NCI-H1105 treated with DMSO at 0.1 percent for 48 hours (cell line): ENCODE measurements at places on chromosomes 7 and 10.

GRCh38 chr10:62050346-62050892 is 148.9 kb downstream of the ARID5B start:
- DNase-seq = no peak

DNA sequence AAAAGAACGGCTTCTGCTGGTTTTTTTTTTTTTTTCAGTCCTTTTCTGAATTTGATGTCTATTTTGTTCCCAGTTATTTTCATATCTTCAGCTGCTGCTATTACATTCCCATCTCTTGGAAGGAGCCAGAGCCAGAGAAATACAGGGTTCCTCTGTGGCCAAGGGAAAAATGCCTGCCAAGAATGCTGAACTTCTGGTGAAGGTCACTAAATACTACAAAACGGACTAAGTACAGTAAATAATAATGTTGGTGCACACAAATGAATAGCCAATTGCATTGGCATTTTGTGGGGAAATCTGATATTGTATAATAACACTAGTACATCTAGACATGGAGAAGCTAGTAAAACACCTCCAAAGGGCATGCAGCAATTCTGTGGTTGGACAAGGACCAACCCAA is 56.3 kb upstream of the ZEB1 start:
- DNase-seq = no peak

GRCh38 chr7:5484921-5485320 is 61.3 kb upstream of the TNRC18 start:
- DNase-seq = peak; percentile 24

GRCh38 chr7:66627151-66627681 is 1.5 kb upstream of the KCTD7 start:
- DNase-seq = no peak

DNA sequence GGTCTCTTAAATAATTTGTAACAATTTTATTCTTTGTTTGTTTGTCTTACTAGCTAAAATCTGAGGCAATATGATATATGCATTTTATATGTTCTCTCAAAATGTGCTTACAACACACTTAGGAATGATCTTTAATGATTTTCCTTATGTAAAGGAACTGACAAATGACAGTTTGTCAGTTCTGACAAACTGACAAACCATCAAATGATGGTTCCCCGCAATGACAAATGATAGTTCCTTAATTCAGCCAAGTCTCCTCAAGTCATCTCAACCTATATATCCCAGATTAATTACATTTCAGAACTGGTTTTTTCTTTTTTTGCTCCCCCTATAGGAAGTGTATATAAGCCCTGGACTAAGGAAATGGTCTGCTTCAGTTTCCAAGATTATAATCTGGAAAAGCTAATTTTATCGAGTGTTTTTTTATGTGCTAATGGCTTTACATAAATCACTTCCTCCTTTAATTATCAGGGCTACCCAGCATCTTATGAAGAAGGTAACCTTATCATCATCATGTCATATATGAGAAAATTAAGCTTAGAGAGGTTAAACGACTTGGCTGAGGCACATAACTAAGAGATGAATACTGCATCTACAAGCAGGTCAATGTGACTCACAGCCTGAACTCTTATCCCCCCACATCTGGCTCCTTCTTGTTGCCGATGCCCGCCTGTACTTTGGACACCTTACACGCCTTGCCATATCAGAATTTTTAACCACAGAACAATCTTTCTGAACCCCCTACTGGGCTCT is 75.1 kb downstream of the RELN start:
- DNase-seq = no peak

DNA sequence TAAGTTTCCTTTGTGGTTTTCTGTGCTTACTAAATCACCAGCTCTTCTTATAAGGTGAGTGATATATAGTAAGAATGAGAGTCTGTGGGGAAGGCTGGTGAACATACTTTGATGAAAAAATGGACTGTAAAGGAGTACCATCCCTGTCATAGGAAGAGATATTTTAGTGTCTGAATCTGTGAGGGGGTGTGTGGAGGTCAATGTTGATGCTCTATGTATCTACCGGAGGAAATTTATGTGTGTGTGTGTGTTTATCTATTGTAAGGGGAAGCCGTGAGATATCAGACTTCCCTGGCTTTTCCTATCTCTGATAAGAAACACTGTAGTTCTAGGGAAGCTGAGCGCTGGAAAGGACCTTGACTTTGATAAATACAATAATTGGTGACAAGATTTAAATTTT is 179.0 kb downstream of the PCDH15 start:
- DNase-seq = no peak

DNA sequence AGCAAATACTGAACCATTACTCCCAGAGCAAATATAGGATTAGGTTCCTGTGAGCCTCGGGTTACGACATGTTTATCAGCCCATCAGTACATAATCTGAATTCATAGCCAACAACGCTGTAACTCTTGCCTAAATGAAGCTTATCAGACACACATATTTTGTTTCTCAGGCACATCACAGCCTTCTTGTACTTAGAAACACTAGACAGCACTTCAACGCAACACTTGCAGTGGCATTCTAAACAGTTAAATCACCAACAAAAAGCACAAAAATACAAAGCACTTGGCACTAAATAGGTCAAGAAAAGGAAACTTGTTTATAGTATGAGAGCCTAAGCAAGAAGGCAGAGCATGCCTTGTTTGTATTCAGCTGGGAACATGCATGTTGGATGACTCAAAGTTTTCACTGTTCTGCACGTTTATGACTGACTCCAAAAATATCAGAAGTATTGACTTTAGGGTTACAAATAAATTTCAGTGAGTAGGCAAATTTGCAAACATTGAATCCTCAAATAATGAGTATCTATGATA is 75.0 kb downstream of the VPS50 start:
- DNase-seq = no peak

GRCh38 chr10:113047963-113048781 is 98.1 kb downstream of the TCF7L2 start:
- peak; percentile 57 for DNase-seq

GRCh38 chr7:148914208-148914777 is 30.2 kb upstream of the EZH2 start:
- no peak for DNase-seq

GRCh38 chr10:24209946-24210491 is 1.1 kb downstream of the KIAA1217 start:
- DNase-seq = no peak

- DNase-seq = no peak
Observed at GRCh38 chr7:1950066-1950451, 280.0 kb downstream of the ELFN1 start.

GRCh38 chr7:142860968-142861367 is 6.1 kb downstream of the EPHB6 start:
- DNase-seq = no peak

- no peak for DNase-seq
Observed at GRCh38 chr10:133397938-133398337, 4.0 kb downstream of the MTG1 start.

DNA sequence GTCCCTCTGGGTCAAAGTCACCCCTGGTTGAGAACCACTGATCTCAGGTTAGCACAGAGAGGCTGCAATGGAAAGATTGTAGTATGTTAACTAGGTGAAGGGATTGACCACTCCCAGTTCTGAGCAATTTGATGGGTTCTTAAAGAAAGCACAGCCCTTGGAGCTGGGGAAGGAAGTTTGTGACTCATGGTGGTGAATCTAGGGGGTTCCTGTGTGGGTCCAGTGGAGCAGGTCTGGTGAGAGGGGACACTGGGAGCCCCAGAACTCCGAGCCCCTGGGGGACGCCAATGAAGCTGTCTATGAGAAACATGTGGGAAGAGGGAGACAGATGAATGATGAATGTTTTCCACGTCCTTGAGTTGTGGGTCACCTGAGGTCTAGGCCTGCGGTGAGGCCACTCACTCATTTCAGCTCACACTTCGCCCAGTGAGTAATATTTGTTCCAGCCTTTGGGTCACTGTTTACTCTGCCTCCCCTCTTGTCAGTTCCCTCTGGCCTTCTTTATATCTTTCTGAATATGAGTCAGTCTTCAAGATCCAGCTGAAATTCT is 341.9 kb downstream of the LRMDA start:
- DNase-seq = no peak

DNA sequence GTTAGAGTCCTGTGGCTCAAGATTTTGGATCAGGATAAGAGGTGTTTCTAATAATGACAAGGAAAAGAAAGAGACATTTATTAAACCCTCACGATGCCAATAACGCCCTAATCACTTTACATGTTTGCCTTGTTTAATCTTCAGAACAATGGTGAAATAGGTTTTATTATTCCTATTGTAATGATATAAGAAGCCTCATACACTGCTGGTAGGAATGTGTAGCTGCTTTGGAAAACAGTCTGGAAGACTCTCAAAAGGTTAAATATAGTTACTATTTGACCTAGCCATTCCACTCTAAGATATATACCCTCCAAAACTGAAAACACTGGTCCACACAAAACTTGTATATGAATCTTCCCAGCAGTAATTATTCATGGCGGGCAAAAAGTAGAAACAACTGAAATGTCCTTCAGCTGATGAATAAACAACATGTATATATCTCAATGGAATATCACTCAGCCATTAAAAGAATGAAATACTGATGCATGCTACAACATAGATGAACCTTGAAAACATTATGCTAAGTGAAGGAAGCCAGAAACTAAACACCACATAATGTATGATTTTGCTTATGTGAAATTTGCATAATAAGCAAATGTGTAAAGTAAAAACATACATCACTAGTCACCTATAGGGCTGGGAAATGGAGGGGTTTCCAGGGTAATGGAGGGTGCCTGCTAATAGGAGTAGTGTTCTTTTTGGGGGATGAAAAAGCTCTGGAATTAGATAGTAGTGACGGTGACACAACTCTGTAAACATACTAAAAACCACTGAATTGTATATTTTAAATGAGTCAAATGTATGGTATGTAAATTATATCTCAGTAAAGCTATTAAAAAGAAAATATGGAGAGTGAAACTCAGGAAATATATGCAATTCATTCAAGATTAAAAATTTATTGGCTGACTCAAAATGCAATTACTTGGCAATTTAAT is 76.9 kb upstream of the ANK3 start:
- no peak for DNase-seq

DNA sequence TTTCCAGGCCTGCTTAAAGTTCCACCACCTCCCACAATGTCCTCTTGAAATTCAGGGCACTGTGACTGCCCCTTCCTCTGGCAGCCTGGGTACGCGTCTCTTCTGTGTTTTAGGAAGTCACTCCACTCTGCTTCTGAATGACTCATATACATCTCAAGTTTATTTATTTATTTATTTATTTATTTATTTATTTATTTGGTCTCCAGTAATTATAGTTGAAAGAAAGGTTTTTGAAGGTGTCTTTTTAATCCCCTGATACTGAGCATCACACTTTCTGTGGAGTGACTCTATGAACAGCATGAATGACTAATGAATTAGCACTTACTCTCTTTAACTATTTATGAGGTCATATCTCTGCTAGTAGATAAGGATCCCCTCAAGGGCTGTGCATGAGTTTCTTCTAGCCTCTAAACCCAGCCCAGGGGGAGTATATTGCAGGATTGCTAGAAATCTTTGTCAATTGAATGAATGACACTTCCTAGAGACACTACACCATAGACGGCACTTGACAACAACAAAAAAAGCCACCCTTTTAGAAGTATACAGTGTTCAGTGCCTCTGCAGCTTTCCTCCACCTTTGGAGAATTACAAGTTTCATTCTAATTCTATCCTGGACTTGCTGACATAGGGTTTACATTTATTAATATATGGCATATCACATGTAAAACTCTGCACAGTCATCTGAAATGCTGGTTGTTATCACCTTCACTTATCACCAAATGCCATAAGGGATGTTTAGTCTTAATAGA is 2.1 kb downstream of the MACC1 start:
- DNase-seq = no peak

GRCh38 chr10:71716426-71716825 is 3.2 kb downstream of the C10orf105 start:
- no peak for DNase-seq

DNA sequence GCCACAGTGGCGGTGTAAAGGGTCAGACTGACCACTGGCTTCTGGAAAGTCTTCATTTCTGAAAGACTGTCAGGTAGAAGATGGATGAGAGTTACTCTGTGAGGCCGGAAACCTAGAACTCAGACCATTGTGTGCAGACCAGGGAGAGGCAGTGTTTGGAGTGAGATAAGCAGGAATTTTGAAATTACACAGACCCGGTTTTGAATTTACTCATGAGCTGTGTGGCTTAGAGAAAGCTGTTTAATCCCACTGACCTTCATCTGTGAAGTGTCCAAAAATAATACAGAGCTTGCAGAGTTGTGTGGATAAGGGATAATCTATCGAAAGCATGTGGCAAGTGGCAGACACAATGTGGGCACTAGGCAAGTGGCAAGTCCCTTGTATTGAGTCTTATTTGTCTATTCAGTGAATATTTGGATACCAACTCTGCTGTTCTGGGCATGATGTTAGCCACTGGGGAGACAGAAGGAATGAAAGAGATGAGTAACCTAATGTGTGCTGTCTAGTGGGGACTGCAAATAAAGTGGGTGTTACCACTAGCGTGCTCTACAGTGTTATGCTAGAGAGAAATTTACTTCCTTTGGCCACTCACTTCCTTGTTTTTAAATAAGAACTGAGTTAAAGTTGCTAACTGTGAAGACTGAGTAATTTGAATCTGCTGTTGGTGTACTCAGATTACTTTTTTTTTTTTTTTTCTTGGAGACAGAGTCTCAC is 69.4 kb downstream of the KIAA1217 start:
- no peak for DNase-seq

DNA sequence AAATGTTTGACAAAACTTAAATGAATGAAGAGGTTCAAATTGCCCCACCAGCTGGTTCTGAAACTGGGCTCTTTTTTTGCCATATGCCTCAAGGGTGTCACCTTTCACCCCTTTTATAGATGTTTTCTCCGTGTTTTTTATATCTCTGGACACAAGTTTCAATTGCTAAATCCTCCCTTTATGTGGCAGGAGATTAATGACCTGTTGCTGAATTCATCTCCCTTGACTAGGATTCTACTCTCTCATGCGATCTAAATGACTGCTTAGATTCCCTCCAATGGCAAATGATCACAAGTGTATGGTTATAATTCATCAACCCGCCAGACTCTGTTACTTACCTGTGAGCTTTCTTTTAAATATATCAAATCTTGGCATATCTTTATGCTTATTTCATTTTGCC is 677.0 kb upstream of the POT1 start:
- DNase-seq = no peak

DNA sequence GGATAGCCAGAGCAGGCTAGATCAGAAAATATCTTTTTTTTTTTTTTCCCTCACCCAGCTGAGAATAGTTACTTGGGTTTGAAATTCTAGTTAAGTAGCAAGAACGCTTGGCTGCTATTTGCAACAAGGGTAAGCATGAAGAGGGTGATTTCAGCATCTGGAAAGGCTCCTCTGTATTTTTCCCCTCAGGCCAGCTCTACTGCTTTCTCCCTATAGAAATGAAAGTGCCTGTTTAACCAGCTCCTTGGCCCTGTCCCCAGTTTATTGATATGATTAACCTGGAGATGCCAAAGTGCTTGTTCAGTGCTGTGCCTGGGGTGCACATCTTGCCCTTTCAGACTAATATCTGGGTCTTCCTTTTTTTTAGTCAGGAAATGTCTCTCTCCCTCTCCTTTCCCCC is 37.1 kb downstream of the AP3M1 start:
- no peak for DNase-seq
